GM23338 (cell line): ENCODE measurements at places on chromosomes 5 and 9. TPM values are rescaled to one million over a fixed set of nuclear protein-coding genes. Genes with fewer than 3 reads are reported as not detected.

DNA sequence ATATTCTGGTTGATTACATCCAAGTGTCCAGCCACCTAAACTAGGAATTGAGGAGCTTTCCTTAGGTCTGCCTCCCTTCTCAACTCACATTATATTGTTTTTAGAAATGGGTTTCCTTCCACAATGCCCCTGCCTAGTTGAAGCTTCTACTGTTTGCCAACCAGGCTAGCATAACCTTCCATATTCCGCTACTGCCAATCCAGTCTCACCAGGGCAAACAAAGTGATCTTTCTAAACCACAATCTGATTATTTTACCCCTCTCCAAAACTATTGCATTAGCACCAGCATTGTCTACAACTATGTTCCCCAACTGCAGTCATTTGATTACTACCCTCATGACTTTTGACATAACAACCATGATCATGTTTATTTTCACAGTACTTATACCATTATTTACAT lies 115.8 kb upstream of the RASEF start:
- no peak for DNase-seq
- H3K27me3 ChIP-seq: no peaks in the 10 kb centered on the region
- H3K4me3 ChIP-seq: no peak overlapping the region

DNA sequence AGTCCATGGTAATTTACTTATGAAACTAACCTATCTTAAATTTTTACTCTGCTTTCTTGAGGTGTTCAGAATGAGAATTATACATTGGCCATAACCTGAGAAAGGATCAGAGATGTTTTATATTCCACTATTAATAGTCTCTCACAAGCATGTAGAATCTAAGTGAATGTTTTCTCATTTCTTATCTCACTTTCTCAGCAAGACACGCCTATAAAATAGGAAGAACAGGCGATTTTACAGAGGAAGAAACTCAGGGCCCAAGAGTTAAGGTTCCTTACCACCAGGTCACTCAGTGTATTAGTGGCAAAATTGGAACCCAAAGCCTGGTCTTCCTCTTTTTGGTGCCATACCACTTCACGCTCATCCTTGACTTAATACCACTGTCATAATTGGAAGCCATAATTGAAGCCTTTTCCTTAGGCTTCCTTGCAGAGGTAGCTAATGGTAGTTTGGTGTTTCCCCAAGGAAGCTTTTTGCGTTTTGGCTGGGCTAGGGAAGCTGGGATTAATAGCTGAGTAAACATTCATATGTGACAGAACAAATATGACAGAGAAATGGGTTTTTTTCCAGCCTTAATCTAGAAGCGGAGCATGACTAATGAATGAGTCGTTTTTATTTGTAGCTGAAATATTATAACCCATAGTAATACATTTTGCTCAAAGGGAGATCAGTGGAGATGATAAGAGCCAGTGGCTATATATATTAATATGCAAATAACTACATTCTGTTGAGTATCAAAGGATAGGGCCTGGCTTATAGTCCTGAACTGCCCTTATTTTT lies 16.9 kb downstream of the HMGXB3 start:
- no peak overlapping the region for H3K27ac ChIP-seq
- no peak for DNase-seq
- H3K36me3 ChIP-seq: peaks cover 55% of the 10 kb centered on the region
- no peaks in the 10 kb centered on the region; the same call in 1 of the 2 replicates for H3K4me1 ChIP-seq
- no peak overlapping the region for H3K4me3 ChIP-seq
- H3K27me3 ChIP-seq: no peaks in the 10 kb centered on the region

DNA sequence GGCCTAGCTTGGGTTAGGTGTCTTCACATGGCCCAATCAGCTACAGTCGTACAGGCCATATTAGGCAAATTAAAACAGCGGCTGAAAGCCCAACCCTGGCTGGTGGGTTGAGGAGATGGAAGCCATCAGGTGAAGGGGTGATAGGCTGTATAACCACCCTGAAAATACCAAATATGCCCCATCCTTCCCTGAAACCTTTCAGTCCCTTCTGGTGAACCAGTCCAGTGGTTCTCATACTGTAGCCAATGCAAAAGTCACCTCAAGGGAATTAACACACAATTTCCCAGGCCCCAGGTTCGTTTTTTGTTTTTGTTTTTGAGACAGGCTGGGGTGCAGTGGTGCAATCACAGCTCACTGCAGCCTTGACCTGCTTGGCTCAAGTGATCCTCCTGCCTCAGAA lies 19.8 kb upstream of the KCNV2 start:
- H3K4me3 ChIP-seq: no peak overlapping the region
- H3K27ac ChIP-seq: no peak overlapping the region

- no peaks in the 10 kb centered on the region for H3K36me3 ChIP-seq
- no peaks in the 10 kb centered on the region for H3K27me3 ChIP-seq
- no peak overlapping the region for H3K4me3 ChIP-seq
- no peak overlapping the region for H3K27ac ChIP-seq
- DNase-seq: no peak
Measured at GRCh38 chr9:126975327-126976220, 61.0 kb downstream of the RALGPS1 start.

GRCh38 chr5:77778881-77779438 lies 2.8 kb upstream of the TBCA start:
- DNase-seq: no peak
- H3K27me3 ChIP-seq: no peaks in the 10 kb centered on the region
- H3K4me1 ChIP-seq: peaks cover 12% of the 10 kb centered on the region; the same call in 1 of the 2 replicates

DNA sequence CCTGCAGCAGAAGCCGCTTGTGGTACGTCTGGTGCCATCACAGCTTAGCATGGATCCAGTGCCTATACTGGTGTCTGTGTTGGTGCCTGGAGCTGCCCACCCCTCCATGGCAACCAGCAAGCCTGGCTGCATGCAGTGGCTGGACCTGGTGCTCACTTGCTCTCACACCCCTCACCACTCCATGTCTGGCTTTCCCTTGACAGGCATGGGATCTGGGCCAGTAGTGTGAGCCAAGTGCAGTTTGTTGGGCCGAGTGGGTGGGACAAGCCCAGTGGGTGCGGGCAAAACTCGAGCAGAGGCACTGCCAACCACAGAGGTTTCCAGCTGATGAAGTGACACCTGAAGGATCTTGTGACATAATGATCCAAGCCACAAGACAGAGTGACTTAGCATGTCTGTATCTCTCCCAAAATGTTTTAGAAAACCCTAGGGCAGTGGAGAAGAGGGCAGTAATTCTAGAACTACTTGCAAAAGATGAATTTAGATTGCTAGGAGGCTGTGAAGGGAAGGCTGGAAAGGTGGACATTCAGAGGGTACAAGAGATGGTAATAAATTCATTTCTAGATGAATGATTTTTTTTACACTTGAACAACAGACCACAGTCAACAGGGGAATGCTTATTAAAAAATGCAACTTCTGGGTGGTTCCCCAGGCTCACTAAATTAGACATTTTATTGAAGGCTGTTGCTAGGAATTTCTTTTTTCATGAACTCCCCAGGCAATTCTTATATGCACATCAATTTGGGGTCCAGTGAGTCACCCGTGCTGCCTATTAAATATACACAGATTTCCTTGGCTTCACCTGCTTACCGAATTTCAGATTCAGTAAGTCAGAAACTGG lies 660.3 kb downstream of the TLR4 start:
- H3K4me1 ChIP-seq: no peaks in the 10 kb centered on the region
- H3K4me3 ChIP-seq: no peak overlapping the region
- DNase-seq: no peak
- no peaks in the 10 kb centered on the region for H3K27me3 ChIP-seq
- no peak overlapping the region for H3K27ac ChIP-seq

DNA sequence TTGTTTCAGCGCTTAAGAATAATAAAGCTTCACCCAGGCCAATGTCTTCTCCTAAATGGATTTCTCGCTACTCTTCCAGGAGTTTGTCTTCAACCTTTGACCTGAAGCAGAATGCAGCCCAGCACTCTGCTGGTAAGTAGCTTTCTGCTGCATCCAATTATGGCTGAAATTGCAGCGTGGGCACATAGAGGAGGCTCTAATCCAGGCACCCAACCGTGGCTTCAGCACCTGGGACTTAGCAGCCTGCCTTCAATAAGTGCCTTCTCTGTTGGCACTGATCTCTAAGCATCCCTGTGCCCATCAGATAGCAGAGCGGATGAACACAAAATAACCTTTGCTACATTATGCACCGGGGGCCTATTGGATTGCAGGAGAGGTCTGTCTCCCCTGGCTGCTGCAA lies 105.2 kb downstream of the TRIM32 start:
- no peaks in the 10 kb centered on the region for H3K36me3 ChIP-seq
- no peak overlapping the region for H3K27ac ChIP-seq
- H3K4me3 ChIP-seq: no peak overlapping the region
- H3K27me3 ChIP-seq: no peaks in the 10 kb centered on the region
- 0 out of 2 replicates have a peak, but pooled peaks cover 8% of the 10 kb centered on the region for H3K4me1 ChIP-seq

GRCh38 chr9:114611516-114612271 lies 603 bp downstream of the TMEM268 start:
- H3K27ac ChIP-seq: no peak overlapping the region
- peaks cover 14% of the 10 kb centered on the region for H3K27me3 ChIP-seq
- peaks cover 16% of the 10 kb centered on the region for H3K4me1 ChIP-seq
- peak overlapping the region; percentile 79 for H3K4me3 ChIP-seq

DNA sequence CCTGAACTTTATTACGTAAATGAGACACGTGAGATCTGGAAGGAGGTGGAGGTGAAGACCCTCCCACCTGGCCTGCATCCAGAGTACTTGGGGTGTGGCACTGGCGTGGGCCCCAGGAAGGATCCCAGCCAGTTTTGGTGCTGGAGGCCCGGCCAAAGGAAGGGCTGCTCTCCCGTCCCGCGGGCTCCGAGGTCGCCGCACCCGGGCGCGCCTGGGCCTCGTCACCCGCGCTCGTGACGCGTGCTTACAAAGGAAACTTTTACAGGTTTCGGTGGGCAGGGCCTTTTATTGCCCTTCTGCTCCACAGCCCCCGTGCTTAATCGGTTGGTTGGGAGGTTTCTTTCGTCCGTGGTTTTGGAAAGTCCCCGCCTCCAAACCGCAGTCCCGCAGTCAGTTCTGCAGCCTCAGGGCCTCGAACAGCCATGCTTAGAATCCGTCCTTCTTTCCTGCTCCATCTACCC lies 29.2 kb downstream of the CDKN2A start:
- H3K27ac ChIP-seq: no peak overlapping the region
- peaks cover 42% of the 10 kb centered on the region for H3K4me1 ChIP-seq
- DNase-seq: peak; percentile 41
- H3K36me3 ChIP-seq: no peaks in the 10 kb centered on the region; the same call in 1 of the 2 replicates
- H3K4me3 ChIP-seq: peak overlapping the region; percentile 58

DNA sequence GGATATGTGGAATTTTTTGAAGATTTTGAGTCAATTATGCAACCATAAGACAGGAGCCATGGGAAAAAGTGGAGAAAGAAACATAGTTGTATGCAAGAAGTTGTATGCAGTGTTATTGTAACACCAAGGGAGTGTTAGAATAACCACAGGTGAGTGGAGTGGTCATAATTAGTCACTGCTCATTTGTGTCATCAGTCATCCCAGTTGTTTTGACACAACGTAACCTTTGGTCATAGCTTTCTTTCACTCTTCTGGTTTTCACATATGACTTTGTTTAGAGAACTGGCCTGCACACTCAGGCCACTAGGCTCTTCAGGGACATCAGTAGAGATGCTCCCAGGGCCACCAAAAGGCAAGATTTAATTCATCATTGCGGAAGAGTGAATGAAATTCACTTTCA lies 158.7 kb upstream of the HMHB1 start:
- no peaks in the 10 kb centered on the region for H3K4me1 ChIP-seq
- H3K27me3 ChIP-seq: no peaks in the 10 kb centered on the region
- H3K27ac ChIP-seq: no peak overlapping the region
- H3K36me3 ChIP-seq: no peaks in the 10 kb centered on the region
- no peak overlapping the region for H3K4me3 ChIP-seq
- DNase-seq: no peak

The MTMR12 gene
- 47.4 and 51.6 TPM in 2 replicates for total RNA-seq

DNA sequence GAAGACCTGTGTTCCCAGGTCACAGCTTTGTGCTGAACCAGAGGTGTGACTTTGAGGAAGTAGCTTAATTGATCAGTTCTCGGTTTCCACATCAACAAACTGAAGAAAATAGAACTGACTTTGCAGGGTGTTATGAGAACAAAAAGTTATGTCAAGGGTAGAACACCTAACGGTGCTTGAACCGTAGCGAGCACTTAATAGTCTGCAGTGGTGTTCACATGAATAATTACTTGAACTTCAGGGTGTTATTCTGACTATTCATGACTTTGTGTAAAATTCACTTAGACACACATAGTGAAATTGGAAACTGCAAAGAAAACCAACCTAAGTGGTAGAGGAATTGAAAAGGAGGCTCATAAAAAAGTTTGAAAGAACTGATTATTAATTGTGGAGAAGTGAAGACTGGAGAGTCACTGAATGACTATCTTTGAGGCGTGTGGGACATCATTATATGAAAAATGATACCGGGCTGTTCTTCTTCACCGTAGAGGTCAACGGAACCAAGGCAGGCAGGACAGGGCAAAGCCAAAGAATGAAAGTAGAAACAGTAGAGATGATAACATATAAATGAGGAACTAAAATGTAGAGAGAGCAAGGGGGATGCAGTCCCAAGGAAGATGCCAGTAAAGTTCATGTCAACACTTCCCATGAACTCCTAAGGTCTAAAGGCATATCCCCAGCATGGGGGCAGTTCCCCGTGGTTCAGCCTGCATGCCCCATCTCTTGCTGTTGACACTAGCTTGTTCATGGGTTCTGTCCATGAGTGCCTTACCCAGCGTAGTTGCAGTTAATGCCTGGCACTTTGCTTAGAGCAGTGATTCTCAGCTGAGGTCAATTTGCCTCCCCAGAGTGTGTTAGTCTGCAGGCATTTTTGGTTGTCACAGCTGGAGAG lies 118.7 kb downstream of the ZNF462 start:
- H3K27ac ChIP-seq: no peak overlapping the region
- no peak for DNase-seq
- no peaks in the 10 kb centered on the region for H3K4me1 ChIP-seq
- H3K27me3 ChIP-seq: no peaks in the 10 kb centered on the region
- no peak overlapping the region for H3K4me3 ChIP-seq

GRCh38 chr9:93587651-93588347 lies 11.4 kb downstream of the PHF2 start:
- no peaks in the 10 kb centered on the region for H3K4me1 ChIP-seq
- no peak overlapping the region for H3K4me3 ChIP-seq
- H3K27ac ChIP-seq: no peak overlapping the region

DNA sequence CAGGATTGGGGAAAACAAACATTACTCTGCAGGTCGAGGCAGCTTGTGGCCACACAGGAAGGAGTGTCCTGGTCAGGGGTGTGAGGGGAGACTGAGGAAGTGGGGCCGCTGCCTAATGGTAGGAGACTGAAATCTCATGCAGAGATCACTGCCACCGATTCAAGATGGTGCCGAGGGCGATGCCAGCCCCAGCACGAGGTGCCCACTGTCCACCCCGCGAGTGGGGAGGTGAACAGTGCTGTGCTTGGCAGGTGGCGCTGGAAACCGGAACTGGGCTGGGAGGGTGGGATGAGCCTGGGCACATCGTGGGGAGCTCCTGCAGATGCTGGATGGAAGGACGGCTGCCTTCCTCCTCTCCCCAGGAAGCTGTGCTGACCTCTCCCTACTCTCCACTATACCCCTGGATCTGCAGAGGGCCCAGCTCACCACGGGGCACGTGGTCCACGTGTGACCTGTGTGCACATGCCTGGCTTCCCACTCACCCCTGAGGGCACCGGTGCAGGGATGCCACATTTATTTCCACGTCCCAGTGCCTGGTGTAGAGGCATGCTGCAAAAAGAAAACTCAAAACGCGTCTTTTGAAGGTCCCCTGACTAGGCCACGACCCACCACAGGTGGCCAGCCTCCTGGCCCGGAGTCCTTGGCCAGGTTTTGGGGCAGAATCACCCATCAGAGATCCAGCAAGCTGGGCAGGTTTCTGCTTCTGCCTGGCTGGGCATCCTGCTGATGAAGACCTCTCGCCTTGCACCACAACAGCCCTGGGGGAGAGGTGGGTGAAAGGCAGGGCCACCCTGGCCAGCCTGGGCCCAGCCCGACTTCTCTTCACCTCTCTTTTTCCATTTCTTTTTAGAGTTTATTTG lies 71.7 kb upstream of the FCN1 start:
- H3K27ac ChIP-seq: no peak overlapping the region

GRCh38 chr5:54986269-54986654 lies 869 bp upstream of the ESM1 start:
- H3K36me3 ChIP-seq: no peaks in the 10 kb centered on the region
- H3K4me1 ChIP-seq: peaks cover 45% of the 10 kb centered on the region
- H3K4me3 ChIP-seq: no peak overlapping the region
